Psoas muscle (tissue), 8 donors: ENCODE measurements at places on chromosomes 2 and 18. TPM values are rescaled to one million over a fixed set of nuclear protein-coding genes. Genes with fewer than 3 reads are reported as not detected.

DNA sequence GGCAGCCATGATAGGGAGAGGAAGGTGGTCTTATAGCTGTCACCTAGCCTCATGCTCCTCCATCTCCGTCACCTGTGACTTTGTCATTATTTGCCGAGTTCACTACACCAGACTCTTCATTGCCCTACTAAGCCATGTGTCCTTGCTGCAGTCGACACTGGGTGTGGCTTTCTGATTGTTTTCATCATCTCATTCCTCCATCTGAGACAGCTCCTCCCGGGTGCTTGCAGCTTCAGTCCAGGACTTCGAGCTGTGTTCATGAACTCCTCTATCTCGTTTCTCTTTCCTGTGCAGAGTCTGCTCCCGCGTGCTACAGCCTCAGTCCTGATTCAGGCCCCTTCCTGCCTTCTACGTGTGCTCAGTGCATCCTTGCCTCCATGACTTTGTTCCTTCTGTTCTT, 295.1 kb upstream of the TNP1 start:
- no peak for DNase-seq

NXPH2 gene
- not detected for polyA plus RNA-seq

- DNase-seq: no peak
These were observed 104.3 kb downstream of the ABCA12 start for GRCh38 chr2:215034154-215034553.

DNA sequence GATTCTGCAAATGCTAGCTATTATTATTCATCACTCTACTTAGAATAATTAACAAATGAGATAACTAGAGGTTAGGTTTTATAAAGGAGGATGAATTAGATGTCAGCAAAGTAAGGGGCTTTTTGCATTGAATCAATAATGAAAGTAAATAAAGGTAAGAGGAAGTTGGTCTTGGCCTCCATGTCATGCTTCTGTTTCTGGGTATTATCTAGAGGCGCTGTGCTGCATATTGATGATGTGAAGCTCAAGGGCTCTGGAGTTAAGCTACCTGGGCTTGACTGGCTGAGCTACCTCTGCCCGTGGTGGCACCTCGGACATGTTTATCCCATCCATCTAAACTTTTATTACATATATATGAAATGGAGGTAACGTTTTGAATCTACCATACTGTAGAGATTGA, 350.9 kb downstream of the PARD3B start:
- DNase-seq: no peak

- DNase-seq: no peak
These were observed 105.6 kb upstream of the CCDC150 start for GRCh38 chr2:196533772-196534397.

PROM2 gene
- 1.3 TPM for polyA plus RNA-seq

GRCh38 chr18:62914871-62915392, 199.6 kb downstream of the PHLPP1 start:
- no peak for DNase-seq

TBC1D8 gene
- 50.4 TPM for polyA plus RNA-seq

DNA sequence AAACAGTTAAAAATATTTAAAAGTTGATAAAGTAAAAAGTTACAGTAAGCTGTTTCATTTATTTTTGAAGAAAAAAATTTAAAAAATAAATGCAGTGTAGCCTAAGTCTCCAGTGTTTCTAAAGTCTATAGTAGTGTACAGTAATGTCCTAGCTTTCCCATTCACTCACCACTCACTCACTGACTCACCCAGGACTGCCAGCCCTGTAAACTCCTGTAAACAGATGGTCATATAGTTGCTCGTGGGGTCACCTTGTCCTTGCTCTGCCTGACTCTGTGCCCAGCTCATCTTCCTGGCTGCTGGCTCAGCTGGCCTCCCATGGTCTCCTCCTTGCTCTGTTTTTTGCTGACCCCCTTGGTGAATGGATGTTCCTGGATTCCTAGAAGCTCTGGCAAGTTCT, 180.3 kb downstream of the VAPA start:
- no peak for DNase-seq

GRCh38 chr2:118089139-118089800, 999 bp downstream of the INSIG2 start:
- no peak for DNase-seq

DNA sequence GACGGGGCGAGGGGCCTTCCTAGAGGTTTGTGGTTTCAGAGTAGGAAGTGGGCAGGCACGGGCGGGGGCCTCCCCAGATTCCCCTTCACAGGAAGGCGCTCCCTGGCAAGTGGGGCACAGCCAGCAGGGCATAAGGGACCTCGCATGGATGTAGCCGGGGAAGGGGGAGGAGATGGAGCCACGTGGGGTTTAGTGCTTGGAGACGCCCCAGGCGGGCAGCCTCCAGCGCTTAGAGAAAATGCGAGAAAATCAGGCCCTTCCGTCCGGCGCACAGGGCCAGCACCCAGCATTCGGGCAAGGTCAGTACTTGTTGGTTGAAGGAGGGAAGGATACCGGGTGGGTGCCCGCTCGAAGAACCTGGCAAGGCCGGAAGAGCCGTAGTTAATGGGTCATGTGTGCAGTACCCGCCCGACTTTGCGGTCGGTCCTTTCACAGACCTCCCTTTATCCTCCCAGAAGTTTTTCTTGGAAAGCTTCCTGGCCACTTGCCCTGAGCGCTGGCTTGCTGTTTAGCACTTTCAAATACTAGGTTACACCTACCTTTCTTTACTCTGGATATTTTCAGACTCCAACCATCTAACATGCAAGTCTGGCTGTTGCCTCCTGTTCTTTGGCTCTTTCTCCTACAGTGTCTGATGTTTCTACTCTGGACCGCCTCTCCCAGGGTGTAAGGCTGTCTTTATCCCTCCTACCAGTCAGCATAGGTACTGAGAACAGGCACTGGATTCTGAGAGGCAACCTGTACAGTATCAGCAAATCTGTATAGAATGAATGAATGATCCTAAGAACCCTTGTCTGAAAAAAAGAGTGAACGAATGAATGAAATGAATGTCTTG, 78.1 kb downstream of the CIB4 start:
- peak; percentile 45 for DNase-seq

- DNase-seq: no peak
These were observed 151.0 kb downstream of the TMEM17 start for GRCh38 chr2:62354771-62355561.

SLC38A11 gene
- 1.6 TPM for polyA plus RNA-seq

- DNase-seq: no peak
These were observed 85.5 kb downstream of the PTH2R start for GRCh38 chr2:208492069-208492468.

DNA sequence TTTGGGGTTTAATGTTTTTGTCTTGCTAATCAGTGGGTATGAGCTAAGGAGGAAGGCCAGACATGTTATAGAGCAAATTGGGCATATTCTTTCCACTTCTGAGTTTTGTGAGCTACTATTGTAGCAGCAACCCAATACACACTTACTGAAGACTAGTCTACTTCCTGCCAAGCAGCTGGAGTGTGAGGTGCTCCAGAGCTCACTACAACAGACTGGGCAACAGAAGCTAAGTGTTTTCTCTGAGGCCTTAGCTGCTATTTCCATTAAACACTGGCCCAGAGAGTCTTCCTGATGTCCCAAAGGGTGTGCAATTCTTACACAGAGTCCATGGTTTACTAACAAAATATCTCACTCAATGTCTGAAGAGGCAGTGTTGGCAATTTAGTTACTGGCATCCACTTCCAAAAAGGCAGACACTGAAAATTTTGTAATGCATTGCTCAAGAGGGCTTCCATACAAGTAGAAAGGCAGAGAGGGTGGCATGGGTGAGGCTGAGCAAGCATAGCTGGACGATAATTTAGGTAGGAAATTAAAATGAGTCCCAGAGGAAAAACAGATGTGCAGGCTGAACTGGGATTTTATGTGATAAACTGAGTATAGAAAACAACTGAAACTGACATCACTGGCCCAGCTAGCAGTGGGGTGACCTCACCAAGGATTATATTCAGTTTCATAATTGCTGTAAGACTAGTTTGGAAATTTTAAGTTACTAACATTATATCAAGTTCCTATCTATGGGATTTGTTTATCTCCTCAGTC, 68.6 kb downstream of the ZC3H6 start:
- no peak for DNase-seq

ERBB4 gene
- 0.25 TPM for polyA plus RNA-seq

CCDC150 gene
- polyA plus RNA-seq: 0.34 TPM

- no peak for DNase-seq
These were observed 25.7 kb downstream of the STEAP3 start for GRCh38 chr2:119249311-119249710.

QPCT gene
- polyA plus RNA-seq: 1.0 TPM

OR6B3 gene
- not detected for polyA plus RNA-seq

DNA sequence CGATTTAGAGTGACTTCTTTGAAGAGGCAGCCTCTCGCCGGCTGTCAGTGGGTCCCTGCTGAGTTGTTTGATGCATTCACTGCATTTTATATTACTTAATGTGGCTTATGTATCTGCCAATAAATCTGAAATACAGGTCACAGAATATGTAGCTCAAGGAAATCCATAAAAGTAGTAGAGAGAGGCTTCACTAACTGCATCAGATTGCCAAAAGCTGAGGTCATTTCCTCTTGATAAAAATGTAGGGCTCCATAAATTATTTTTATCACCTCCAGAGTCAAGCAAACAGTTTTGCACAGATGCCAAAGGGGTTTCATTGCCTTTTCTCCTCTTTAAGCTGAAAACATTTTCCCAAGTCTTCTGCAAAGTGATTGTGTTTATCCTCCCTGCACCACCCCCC, 36.5 kb upstream of the CCDC93 start:
- DNase-seq: no peak

DNA sequence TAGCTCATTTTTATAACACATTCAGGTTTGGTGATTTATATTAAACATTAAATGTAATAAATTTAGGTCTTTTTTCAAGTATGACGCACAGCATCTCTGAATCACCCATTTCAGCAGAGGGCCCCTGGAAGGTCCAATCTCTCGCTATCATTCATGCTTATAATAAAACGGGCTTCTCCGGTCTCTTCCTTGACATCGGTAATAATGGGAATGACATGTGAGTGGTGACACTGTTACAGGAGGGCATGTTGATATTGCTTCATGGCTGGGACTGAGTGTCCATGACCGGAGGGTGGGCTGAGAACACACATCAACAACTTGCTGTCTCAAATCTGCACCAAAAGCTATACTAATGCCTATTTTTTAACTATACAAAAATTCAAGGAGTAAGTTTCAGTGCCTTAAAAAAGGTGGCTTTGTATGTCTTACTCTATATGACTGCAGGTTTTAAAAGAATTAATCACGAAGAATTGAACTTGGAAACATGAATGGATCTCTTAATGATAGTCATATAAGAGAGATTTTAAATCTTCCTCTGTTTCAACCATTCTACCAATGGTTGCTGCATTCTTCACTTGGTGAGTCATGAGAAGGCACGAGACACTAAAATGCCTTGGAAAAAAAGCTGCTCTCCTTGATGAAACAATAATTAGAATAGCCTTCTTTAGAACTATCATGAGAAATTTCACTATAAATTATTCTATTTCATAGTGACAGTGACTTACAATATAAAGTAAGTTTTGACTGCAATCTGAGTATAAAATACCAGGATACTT, 101.9 kb upstream of the NRP2 start:
- DNase-seq: no peak

- no peak for DNase-seq
These were observed 151.4 kb downstream of the ETAA1 start for GRCh38 chr2:67548317-67549201.

GRCh38 chr2:177118636-177119035, 94.0 kb upstream of the HNRNPA3 start:
- no peak for DNase-seq

DNA sequence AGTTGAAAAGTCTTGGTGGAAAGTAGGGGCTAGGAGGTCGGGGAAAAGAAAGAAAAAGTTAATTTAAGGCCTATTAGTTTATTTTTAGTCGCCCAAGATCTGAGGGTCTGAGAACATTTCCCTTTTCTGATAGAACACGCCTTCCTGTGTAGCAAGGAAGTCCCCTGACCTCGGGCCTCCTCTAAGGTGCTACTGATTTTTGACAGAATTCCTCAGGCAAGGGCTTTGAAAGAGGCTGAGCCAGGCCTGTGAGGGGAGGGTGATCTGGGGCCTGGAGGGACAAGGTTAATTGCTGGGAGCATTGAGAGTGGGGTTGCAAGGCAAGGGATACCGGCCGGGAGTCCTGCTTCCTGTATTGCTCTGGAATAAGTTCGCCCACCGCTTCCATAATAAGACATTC, 131.4 kb upstream of the MYCN start:
- DNase-seq: no peak

DNA sequence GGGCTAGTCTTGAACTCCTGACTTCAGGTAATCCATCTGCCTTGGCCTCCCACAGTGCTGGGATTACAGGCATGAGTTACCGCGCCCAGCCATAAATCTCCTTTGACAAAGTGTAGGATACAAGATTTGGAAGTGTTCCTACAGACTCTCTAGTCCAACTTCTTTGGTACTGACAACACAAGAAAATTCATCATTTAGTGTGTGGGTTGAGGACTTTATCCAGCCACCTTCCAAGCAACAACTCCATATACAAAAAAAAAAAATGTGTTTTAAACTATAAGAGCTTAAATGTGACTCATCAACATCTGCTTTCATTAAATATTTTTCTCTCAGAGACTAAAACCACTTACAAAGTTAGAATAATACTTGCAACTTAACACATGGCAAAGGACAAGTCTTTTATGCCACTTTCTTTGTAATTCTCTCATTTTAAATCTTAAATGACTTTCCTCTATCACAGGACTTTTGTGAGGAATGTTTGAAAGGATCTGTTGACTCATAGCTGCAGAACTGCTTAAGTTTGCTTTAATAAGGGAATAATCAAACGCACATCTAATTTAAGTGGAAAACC, 46.2 kb upstream of the ITGAV start:
- no peak for DNase-seq

CPLX4 gene
- polyA plus RNA-seq: not detected
